NCI-H1436 treated with DMSO at 0.1 percent for 48 hours (cell line): ENCODE measurements at places on chromosomes 16 and 17.

- no peak for DNase-seq
Measured at GRCh38 chr16:84450176-84450865, 54.1 kb downstream of the MEAK7 start.

- DNase-seq: no peak
Measured at GRCh38 chr16:88070341-88070740, 119.1 kb downstream of the BANP start.

- DNase-seq: no peak
Measured at GRCh38 chr17:68199837-68200688, 47.8 kb upstream of the AMZ2 start.

- DNase-seq: peak; percentile 39
Measured at GRCh38 chr16:10918294-10919002, 23.8 kb downstream of the DEXI start.
